ENCODE measurements at places on chromosomes 6 and 20.

- no peak for DNase-seq
Measured at GRCh38 chr6:149049230-149049629, 268.3 kb upstream of the TAB2 start.

DNA sequence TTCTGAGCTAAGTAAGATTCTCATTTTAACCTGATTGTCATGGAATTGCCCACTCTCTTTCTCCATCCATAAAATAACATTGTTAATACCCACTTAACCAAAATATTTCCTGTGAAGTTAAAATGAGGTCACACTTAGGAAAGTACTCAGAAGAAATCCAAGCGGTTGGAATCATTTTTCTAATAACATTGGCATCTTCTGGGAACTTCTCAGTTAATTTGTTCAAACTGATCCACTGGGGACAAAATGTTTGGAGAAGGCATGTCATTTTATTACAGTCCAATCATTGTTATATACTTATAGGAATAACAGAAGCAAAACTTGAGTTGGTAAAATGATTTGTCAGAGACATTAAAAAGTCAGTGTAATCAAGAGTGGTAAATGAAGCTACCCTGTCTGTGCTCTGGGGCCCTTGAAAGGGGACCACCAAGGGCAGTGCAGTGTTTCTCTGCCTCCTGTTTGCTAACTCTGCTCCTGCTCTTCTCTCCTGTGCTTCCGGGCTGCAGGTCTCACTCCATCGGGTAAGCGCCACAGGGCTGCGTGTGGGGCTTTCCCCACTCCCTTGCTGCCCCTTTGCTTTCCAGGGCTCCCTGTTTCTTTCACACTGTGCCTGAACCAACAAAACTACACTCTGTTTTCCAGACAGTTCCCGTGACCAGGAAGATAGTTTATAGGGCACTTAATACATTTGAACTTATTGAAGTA lies 50.1 kb downstream of the HDDC2 start:
- DNase-seq, result no peak

DNA sequence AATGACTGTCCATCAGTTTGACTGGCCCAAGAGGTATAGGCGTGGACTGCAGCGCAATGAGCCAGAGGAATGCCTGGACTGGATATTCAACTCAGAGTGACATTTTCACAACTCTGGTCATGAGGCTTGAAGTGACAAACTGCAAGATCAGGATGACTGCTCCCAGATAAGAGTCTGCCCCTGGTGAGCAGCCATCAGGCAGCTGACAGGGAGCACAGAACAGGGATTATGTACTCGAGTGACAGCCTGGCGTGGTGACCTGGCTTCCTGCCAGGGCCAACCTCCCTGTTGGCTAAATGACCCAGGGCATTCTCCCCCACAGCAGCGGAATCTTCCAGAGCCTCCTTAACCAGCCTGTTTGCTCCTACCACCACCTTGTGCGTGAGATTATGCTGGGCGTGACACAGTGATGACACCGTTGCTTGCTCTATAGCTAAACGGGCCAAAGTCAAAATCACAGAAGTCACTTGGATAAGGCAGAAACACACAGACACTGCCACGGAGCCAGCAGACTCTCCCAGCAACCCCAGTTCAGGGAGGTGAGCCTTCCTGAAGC lies 209.1 kb upstream of the JARID2 start:
- DNase-seq, result no peak

- no peak for DNase-seq
Measured at GRCh38 chr6:12001004-12001705, 11.0 kb upstream of the HIVEP1 start.

- DNase-seq, result no peak
Measured at GRCh38 chr20:16916165-16916564, 168.0 kb downstream of the OTOR start.

DNA sequence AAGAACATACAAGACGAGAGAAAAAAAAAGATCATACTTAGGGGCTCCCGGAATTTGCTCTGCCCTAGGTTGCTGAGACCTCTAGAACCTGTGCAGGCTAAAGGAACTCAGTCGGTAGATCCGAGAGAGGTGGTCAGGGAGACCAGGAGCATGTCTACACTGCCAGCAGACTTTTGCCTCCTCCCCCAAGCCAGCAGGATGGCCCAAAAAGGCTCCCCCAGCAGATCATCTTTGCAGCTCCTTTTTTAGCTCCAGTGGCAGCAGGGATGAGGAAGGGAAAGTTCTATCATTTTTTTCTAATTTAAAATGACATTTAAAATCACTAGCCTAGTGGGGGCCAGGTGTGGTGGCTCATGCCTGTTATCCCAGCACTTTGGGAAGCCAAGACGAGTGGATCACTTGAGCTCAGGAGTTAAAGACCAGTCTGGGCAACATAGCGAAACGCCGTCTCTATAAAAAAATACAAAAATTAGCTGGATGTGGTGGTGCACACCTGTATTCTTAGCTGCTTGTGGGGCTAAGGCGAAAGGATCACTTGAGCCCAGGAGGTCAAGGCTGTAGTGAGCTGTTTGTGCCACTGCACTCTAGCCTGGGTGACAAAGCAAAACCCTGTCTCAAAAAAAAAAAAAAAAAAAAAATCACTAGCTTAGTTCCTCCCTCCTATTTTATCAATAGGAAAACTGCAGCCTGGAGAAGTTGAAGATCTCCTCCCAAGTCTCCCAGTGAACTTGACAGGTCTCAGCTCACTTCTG lies 69.3 kb upstream of the MYL9 start:
- no peak for DNase-seq

DNA sequence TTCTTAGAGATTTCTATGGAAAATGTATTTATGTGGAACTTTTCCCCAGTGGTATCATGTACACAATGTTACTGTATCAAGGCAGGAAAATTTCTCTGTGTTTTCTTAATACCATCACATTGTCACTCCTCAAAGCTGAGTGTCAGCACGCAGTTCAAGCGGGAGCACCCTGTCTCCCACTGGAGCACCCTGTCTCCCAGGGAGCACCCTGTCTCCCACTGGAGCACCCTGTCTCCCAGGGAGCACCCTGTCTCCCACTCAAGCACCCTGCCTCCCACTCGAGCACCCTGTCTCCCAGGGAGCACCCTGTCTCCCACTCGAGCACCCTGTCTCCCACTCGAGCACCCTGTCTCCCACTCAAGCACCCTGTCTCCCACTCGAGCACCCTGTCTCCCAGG lies 51.3 kb downstream of the PSMG4 start:
- no peak for DNase-seq

GRCh38 chr20:49705358-49705757 lies 8.3 kb downstream of the B4GALT5 start:
- DNase-seq, result no peak

GRCh38 chr6:13026557-13026956 lies 301.8 kb downstream of the TBC1D7 start:
- no peak for DNase-seq

- DNase-seq, result no peak
Measured at GRCh38 chr6:29626948-29627754, 5.8 kb downstream of the GABBR1 start.

DNA sequence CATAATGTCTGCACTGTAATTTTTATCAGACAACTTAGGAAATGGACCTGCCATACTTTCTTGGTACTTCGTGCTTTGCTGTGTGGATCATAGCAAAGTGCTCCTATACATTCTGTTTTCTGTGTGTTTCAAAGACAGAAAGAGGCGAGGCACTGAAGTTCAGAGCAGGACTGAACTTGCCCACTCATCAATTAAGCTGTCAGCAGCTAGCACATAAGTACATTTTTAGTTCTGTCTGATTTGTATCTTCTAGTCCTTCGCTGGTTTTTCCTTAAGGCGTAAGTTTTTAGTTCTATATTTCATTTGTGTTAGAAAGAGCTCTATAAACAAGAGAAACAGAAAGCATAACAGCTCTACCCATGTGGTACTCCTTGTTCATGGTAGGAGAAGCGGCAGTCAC lies 42.1 kb downstream of the MAP3K4 start:
- DNase-seq, result no peak

DNA sequence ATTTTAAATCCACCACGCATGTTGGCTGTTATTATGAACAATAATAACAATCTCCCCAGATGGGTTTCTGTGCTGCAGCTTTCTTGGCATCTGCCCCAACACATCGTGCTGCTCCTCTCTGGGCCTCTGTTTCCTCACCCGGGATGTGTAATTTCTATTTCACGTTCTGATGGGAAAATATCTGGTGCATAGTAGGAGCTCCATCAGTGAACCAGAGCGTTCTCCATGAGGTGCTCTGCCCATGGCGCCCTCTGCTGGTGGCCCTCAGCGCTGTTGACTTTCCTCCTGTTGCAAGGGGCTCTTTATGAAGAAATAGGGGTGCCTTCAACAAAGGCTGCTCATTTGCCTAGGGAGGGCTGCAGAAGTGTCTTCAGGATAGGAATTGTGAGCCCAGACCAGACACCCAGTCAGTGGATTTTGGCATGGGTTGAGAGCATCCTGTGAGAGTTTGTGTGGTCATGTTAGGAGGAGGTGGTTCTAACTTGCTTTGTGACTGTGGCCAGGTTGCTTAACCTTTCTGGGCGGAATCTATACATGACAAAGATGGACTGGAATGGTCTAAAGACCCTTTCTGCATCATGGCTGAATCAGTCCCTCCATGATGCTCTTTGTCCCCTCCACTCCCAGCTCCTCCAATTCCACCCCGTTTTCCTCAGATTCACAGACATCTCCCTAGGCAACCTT lies 8.1 kb downstream of the SCRT2 start:
- DNase-seq, result peak; percentile 53

DNA sequence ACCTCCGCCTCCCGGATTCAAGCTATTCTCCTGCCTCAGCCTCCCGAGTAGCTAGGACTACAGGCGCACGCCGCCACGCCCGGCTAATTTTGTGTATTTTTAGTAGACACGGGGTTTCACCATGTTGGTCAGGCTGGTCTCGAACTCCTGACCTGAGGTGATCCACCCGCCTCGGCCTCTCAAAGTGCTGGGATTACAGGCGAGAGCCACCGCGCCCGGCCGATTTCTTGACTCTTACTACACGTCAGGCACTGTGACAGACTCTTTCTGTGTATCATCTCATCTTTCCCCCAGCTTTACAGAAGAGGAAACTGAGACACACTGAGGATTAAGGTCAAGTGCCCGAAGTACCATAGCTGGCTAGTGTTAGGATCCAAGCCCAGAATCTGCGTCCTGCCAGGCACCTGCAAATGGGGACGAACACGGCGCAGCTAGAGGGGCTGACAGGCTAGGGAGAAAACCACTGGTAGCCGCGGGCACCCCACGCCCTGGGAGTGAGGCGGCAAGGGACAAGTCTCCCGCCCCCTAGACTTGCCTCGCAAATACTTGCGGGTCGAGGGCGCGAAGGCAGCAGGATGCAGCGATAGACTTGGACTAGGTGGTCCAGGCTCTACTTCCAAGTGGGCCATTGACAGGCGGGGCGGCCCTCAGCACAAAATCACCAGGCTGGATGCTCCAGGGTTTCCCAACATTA lies 1.1 kb upstream of the TAF8 start:
- DNase-seq, result no peak

DNA sequence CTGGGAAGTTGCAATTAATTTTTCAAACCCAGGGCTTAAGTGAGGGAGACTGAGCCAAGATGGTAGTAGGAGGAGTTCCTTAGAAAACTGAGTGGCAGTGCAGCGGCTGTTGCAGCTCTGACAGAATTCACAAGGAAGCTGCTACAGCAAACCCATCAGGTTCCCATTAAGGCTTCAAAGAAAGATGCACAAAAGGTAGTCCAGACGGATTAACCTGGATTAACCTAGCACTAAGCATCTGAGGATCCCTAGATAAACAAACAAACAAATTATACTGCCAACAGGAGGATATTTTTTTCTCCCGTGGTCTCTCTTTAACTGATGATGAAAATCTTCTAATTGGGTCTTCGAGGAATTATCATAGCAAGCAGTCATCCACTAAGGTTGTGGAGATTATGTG lies 5.2 kb downstream of the TENT5A start:
- no peak for DNase-seq

DNA sequence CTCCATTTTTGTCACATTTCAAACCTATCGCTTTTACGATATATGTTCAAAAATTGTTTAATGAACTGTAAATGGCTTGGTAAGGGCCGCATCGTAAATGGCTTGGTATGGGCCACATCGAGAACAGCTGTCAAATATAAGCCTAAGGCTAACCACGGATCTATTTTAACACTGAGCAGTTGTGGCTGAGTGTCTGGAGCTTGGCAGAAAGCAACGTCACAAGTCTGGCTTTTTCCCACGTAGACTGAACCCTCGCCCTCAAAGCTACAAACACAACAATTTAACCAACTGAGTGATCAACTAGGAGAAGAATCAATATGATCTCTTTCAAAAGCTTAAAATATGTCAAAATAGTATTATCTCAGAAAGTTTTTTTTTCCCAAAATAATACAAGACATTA lies 71.4 kb upstream of the PRSS16 start:
- DNase-seq, result no peak

DNA sequence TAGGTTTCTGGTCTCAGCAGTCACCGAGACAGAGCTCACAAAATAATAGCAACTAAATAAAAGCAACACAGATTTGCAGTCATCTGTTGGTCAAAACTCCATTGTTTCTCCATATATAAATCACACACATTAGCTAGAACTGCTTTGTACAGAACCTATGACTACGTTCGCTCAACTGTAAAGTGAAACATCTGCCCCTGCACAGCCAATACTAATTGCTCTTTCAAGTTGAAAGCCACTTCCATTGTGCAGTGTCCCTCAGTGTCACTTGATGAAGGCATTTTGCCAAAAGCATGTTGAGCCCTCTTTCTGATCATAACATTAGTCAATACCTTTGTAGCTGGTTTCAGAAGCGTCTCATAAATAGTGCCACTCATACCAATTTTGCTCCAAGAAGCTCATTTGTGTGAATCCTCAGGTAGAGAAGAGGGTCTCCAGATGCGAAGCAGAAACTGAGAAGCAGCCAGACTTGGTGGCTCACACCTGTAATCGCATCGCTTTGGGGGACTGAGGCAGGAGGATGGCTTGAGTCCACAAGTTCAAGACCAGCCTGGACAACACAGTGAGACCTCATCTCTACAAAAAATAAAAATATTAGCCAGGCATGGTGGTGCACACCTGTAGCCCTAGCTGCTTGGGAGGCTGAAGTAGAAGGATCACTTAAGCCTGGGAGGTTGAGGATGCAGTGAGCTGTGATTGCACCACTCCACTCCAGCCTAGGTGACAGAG lies 68.9 kb downstream of the PERP start:
- no peak for DNase-seq

DNA sequence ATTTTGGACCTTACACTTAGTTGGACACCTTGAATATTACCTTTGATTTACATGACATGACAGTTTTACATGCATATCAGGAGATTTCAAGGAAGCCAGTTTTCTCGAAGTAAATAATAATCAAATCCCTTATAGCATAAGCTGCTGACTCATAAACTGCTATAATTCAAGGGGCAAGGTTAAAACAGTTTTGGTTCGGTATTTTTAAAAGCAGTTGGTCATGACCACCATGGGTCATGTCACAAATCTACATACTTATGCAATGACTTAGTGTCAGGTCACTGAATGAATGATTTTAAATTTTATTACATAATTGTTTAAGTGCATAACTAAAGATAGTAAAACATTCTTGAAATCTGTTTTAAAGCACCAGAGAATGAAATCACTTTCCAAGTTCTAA lies 158.0 kb downstream of the DST start:
- no peak for DNase-seq

- DNase-seq, result peak; percentile 99
Measured at GRCh38 chr20:44310664-44311639, at the start of gene FITM2. Gene FITM2, minus strand, starts transcription at chr20:44311202. Its CDS starts 54 bp downstream, at chr20:44311148.

GRCh38 chr6:30845183-30845582 lies 39.1 kb upstream of the DDR1 start:
- no peak for DNase-seq

Measured in stimulated activated CD4-positive, alpha-beta T cell treated with anti-CD3 and anti-CD28 coated beads, Interleukin-1b, Interleukin-23, amount 100 ng/mL, for 48 hours (primary cell).